ENCODE measurements at places on chromosomes 7 and 10. TPM values are rescaled to one million over a fixed set of nuclear protein-coding genes. Genes with fewer than 3 reads are reported as not detected.

GRCh38 chr10:71076473-71077142 lies 135.8 kb upstream of the UNC5B start:
- DNase-seq: no peak

GRCh38 chr10:74862625-74863024 lies 36.2 kb downstream of the KAT6B start:
- DNase-seq: no peak

- no peak for DNase-seq
Measured at GRCh38 chr7:46157404-46157803, 236.3 kb upstream of the IGFBP3 start.

DNA sequence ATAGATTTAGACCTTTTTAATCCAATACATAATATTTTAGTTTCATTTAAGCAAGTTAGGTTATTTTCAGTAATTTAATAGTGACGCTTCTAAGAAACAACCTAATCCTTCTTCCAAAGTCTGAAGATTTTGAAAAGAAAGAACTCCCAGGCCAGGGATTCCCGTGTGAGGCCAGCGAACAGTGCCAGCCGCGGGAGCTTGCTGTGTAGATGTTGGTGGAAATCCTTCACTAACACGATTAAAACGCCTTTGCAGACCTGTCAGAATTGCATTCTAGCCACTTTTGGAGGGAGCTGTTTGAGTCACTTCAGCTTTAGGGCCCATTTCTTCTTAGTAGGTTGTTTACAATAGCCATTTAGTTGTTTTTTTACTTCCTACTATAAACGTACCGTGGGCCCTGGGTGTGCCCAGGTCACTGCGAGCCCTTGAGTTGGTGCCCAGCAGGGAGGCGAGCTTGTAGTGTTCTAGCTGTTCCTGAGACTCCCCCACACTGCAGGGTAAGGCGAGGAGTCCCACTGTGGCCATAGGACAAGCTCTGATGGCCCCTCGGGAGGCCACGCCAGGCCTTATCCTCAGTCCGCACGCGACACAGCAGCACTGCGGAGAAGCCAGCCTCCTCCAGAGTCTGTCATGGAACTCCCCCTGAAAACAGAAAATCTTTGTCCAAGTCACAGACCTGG lies 32.3 kb downstream of the PPP2R2D start:
- no peak for DNase-seq

DNA sequence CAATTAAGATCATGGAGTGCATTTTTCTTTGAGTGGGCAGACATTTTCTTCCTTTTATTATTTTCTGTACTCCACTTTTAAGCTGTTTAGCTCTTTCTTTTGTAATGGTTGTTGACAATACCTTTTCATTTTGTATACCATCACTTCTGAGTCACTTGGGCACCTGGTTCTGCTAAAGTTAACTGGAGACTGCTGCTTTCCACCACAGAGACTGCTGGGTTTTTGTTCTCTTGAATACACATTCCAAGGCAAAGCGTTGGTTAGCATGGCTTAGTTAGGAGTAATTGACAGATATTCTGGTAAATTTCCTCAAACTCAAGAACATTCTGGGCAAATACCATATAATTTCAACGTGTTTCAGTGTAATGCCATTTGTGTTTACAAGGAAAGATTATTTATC lies 541.9 kb upstream of the CELF2 start:
- no peak for DNase-seq

- no peak for DNase-seq
Measured at GRCh38 chr10:128049226-128050120, 76.8 kb downstream of the MKI67 start.

DNA sequence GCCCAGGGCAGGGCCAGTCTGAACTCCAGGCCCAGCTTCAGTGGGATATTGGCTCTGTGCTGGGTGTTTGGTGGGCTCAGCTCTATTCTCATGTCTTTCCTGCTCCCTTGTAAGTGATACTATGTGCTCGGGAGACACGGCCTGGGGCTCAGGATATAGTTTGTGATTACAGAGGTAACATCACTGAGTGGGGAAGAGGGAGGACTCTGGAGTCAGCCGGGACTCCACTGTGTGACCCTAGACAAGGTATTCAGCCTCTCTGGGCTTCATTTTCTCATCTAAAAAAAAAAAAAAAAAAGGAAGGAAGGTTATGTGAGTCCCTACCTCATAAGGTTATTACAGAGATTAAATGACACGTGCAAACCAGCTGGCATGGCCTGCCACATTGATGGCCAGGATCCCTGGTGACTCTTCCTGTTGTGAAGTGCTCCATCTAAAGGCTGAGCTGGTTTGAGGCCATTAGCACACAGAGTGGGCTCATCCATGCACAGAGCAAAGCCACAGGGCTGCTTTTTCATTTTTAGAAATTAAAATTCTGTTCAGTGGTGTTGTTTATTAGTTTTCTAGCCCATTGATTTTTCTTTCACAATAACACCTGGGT lies 15.7 kb downstream of the SLC13A4 start:
- DNase-seq: no peak

GRCh38 chr7:99096124-99096887 lies 47.6 kb downstream of the SMURF1 start:
- DNase-seq: no peak

DNA sequence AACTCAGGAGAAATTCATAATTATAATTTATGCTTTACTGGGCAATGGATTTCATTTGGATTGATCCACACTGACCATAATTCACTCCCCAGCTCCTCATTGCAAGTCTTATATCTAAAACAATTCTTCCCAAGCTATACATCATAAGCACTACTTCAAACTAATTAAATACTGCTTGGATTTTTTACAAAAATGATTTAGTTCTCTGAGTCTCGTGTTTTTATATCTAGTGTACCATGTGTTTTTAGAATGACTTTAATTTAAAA lies 443.8 kb downstream of the GPAM start:
- no peak for DNase-seq

DNA sequence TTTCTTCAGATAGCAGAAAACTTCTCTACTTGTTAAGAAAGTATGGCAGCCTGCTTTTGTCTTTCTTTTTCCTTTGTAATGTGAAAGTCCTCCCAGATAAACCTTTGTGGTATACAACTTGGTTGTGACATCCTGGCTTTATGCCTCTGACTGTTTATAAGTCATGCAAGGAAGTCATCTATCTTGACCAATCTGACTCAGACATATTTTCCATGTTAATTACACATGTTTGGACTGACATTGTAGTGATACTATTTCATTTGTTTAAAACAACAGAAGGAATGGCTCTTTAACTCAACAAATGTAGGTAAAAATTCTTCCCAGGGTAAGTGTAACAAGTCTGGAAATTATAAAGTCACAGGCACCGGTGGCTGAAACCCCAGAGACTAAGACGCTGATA lies 341.6 kb upstream of the MEOX2 start:
- peak; percentile 55 for DNase-seq

- DNase-seq: no peak
Measured at GRCh38 chr10:52683776-52684175, 88.8 kb downstream of the MBL2 start.

GRCh38 chr10:132450466-132450824 lies 53.4 kb downstream of the PWWP2B start:
- DNase-seq: no peak

- no peak for DNase-seq
Measured at GRCh38 chr7:29385214-29385814, 178.3 kb upstream of the PRR15 start.

- no peak for DNase-seq
Measured at GRCh38 chr10:128186959-128187787, 61.0 kb upstream of the MKI67 start.

GRCh38 chr7:75879771-75880184 lies 944 bp downstream of the RHBDD2 start:
- no peak for DNase-seq

- no peak for DNase-seq
Measured at GRCh38 chr10:123870260-123870659, 21.3 kb downstream of the CPXM2 start.

DNA sequence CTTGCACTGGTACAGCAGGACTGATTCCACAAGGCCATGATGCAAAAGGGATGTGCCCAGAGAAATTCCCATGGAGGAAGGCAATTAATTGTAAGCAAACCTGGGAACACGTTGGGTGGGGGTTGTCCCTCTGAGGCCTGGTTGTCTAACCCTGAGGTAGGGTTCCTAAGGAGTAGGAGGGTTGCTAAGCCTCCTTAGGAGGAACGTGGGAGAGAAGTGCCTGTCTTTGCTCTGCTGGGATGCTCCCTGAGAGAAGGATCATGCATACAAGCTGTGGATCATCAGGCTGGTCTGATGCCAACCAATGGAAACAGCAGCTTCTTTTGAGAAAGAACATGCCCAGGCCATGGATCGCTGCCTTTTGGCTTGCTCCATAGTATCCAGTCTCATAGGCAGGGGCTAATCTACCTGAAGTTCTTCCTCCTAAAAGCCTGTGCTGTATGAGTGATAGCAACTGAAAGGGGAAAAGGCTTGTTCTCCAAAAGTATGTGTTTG lies 203.7 kb upstream of the NPVF start:
- DNase-seq: no peak

- no peak for DNase-seq
Measured at GRCh38 chr10:8049045-8049864, 5.2 kb upstream of the GATA3 start.

DNA sequence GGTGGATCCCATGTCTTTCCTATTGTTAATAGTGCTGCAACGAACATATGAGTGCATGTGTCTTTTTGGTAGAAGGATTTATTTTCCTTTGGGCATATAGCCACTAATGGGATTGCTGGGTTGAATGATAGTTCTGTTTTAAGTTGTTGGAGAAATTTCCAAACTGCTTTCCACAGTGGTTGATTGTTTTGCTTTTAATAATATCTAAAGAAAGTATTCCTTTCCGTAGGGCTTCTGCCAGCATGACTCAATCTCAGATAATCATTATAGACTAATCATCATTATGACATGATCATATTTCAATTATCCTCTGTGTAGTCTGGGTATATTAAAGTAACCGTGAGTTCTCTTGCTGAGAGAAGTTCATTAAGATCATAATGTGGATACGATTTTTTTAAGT lies 110.2 kb upstream of the KMT2E start:
- no peak for DNase-seq

GRCh38 chr10:122567056-122567660 lies 6.6 kb downstream of the DMBT1 start:
- DNase-seq: no peak

- no peak for DNase-seq
Measured at GRCh38 chr10:103473261-103473671, 5.8 kb downstream of the CALHM3 start.

C10orf62 gene
- polyA plus RNA-seq: not detected

PANK1 gene
- polyA plus RNA-seq: 4.2 TPM

SEMA4G gene
- polyA plus RNA-seq: 4.3 TPM

ZNF804B gene
- polyA plus RNA-seq: not detected

MMD2 gene
- polyA plus RNA-seq: not detected

ERVW-1 gene
- not detected for polyA plus RNA-seq

GLRX3 gene
- 82.2 TPM for polyA plus RNA-seq

ANKRD1 gene
- 3.2 TPM for polyA plus RNA-seq

ACHE gene
- polyA plus RNA-seq: 0.05 TPM

PTPN20 gene
- not detected for polyA plus RNA-seq
